ENCODE measurements at places on chromosomes 12 and 14. TPM values are rescaled to one million over a fixed set of nuclear protein-coding genes. Genes with fewer than 3 reads are reported as not detected.

The KRT80 gene
- total RNA-seq, result 8.3 TPM

The RBM25 gene
- 16.8 TPM for total RNA-seq

The ABHD4 gene
- total RNA-seq, result 16.4 TPM

The DENND5B gene
- 3.6 TPM for total RNA-seq

The SPTB gene
- not detected for total RNA-seq

The KRT4 gene
- 0.96 TPM for total RNA-seq

The BICD1 gene
- total RNA-seq, result 5.3 TPM

The BRAP gene
- 21.9 TPM for total RNA-seq
